Posterior vena cava (tissue), 2 donors: ENCODE measurements at places on chromosomes 5 and 9. TPM values are rescaled to one million over a fixed set of nuclear protein-coding genes. Genes with fewer than 3 reads are reported as not detected.

The SHROOM1 gene
- total RNA-seq: 6.8 TPM

The APC gene
- 50.1 TPM for total RNA-seq

The SPINK13 gene
- total RNA-seq: not detected

The CDH18 gene
- total RNA-seq: 0.60 TPM

The PAEP gene
- not detected for total RNA-seq

The IFNE gene
- not detected for total RNA-seq

The NOXA1 gene
- 2.0 TPM for total RNA-seq

The SLC34A1 gene
- total RNA-seq: not detected

The ANXA1 gene
- total RNA-seq: 533 TPM

The EIF4E1B gene
- not detected for total RNA-seq

The FBP2 gene
- not detected for total RNA-seq

The ADAMTS19 gene
- not detected for total RNA-seq

The PDE8B gene
- 7.7 TPM for total RNA-seq

The TRIM36 gene
- total RNA-seq: 0.57 TPM

The SLC28A3 gene
- total RNA-seq: 0.19 TPM

The QRFP gene
- total RNA-seq: not detected

The REEP2 gene
- 12.5 TPM for total RNA-seq

The MCTP1 gene
- total RNA-seq: 23.8 TPM

The RELL2 gene
- total RNA-seq: 3.0 TPM

The PLCXD3 gene
- total RNA-seq: 22.0 TPM

The ZNF300 gene
- 4.8 TPM for total RNA-seq

The LCP2 gene
- total RNA-seq: 25.0 TPM

The PTGR1 gene
- total RNA-seq: 30.9 TPM

The ADAMTS16 gene
- 0.05 TPM for total RNA-seq

The EPB41L4A gene
- total RNA-seq: 23.8 TPM

The EPB41L4B gene
- 0.28 TPM for total RNA-seq

The ANKS6 gene
- total RNA-seq: 15.5 TPM

The LSM11 gene
- total RNA-seq: 8.1 TPM

The PCDHGA9 gene
- total RNA-seq: 7.2 TPM

The PDZD2 gene
- 4.1 TPM for total RNA-seq

The EQTN gene
- total RNA-seq: not detected

The PCDHGA4 gene
- total RNA-seq: 4.7 TPM
